ENCODE measurements at places on chromosomes 7 and 10.

DNA sequence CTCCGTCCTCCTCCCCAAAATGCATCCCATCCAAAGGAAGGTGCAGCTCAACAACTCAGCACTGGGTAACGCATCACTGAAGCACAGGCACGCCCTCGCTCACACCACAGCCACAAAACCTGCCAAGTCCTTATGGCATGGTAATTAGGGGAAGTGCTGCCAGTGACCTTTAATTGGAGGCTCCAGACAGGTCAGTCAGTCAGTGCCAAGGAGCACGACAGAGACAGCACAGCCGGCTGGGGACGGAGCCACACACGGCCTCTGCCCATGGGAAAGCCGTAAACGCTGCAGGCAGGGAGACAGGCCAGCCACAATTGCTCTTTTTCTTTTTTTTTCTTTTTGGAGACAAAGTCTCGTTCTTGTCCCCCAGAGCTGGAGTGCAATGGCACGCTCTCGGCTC is 146.5 kb downstream of the MAD1L1 start:
- DNase-seq = no peak

GRCh38 chr10:44344727-44345126 is 40.2 kb downstream of the CXCL12 start:
- no peak for DNase-seq

DNA sequence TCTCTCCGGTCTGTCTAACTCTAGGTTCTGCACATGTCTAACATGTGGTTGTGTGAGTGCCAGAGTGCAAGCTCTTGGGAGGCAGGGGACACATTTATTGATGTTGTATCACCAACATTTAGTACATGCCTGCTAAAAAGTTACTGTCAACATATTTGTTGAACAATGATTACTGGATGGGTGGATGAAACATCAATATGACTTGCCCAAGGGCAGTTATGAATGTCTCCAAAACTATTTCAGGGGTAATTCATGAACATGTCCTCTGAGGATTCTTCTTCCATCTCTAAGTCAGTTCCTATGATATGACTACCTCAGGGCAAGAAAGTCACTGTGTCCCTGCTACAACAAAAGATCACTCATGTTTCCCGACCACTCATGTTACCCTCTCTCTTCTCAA is 91.3 kb upstream of the STEAP1B start:
- no peak for DNase-seq

GRCh38 chr10:50431791-50432190 is 180.5 kb upstream of the ASAH2 start:
- peak; percentile 85 for DNase-seq

- no peak for DNase-seq
Measured at GRCh38 chr7:5630670-5631069, 150.8 kb downstream of the RNF216 start.

DNA sequence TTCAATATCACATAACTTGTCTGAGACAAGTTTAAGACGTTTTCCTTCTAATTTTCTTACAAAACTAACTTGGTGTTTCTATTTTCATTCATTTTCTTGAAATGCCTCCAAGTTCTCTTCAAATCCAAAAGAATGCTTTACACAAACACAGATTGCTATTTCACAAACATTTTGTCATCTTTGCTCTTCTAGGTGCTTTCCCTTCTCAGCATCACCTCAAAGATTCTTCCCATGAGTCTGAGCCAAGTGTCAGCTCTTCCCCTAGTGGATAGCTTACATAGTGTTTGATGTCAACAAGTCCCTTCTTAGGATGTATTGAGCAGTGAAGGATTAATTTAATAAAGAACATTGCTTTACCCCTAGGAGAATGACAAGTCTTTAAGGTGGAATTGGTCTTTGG is 38.1 kb upstream of the SEMA3A start:
- DNase-seq = peak; percentile 3

DNA sequence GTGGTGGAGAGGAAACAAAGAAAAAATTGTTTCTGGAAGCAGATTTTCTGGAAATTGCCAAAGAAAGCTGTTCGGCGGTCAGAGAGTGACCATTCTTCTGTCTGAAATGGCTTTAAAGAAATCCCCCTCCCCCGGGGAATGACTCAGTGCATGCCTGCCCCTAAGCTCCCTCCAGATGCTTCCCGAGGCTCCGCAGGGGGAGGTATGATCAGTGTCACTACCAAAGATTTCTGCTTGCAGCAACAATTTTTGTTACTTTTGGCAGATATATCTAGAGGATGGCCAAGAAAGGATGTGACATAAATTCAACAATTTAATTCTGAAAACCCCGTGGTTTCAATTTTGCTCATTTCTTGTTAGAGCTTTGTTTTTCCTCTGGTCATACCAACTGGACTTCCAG is 163.9 kb downstream of the JCAD start:
- DNase-seq = peak; percentile 91

- no peak for DNase-seq
Measured at GRCh38 chr10:110081911-110082310, 74.1 kb downstream of the ADD3 start.

GRCh38 chr10:22615819-22616499 is 98.4 kb downstream of the PIP4K2A start:
- no peak for DNase-seq

Data from stromal cell of bone marrow (primary cell).